Hematopoietic multipotent progenitor cell treated with erythropoietin and hydrocortisone succinate and interleukin-3 and kit ligand, for 6 days (in vitro differentiated cells): ENCODE measurements at places on chromosomes 5 and 9.
A peak's percentile ranks its signal among the peaks of the same experiment; 100 is the strongest.

- no peak for DNase-seq
Observed at GRCh38 chr5:113092683-113093082, 116.1 kb downstream of the DCP2 start.

GRCh38 chr5:177077335-177077734 lies 9.4 kb upstream of the FGFR4 start:
- no peak for DNase-seq

GRCh38 chr9:132240841-132241482 lies 79.1 kb downstream of the NTNG2 start:
- DNase-seq = peak; percentile 96

DNA sequence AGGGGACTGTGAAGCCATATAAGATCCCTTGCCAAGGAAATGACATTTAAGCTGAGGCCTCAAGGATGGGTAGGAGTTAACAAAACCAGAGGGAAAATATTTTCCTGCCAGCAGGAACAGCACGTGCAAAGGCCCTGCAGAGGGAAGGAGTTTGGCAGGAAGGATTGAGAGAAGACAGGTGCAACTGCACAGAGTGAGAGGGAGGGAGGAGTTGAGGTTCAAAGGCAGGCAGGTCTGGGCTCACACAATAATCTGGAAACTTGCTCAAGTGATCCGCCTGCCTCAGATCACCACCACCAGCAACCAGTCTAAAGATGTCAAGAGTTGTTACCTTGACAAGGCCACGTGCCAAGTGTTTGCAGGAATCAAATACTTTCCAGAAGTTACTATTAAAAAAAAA lies 31.1 kb upstream of the PWWP2A start:
- DNase-seq = no peak

GRCh38 chr9:27645161-27645840 lies 72.0 kb upstream of the C9orf72 start:
- DNase-seq = no peak

GRCh38 chr9:127682351-127683136 lies 24.2 kb upstream of the CFAP157 start:
- DNase-seq = no peak

- peak; percentile 58 for DNase-seq
Observed at GRCh38 chr5:40356248-40356647, 323.5 kb upstream of the PTGER4 start.

GRCh38 chr5:172567843-172568242 lies 73.2 kb upstream of the NEURL1B start:
- no peak for DNase-seq

- DNase-seq = no peak
Observed at GRCh38 chr9:136171801-136172411, 33.0 kb downstream of the LHX3 start.

- peak; percentile 84 for DNase-seq
Observed at GRCh38 chr9:35844628-35845270, 15.7 kb downstream of the TMEM8B start.

DNA sequence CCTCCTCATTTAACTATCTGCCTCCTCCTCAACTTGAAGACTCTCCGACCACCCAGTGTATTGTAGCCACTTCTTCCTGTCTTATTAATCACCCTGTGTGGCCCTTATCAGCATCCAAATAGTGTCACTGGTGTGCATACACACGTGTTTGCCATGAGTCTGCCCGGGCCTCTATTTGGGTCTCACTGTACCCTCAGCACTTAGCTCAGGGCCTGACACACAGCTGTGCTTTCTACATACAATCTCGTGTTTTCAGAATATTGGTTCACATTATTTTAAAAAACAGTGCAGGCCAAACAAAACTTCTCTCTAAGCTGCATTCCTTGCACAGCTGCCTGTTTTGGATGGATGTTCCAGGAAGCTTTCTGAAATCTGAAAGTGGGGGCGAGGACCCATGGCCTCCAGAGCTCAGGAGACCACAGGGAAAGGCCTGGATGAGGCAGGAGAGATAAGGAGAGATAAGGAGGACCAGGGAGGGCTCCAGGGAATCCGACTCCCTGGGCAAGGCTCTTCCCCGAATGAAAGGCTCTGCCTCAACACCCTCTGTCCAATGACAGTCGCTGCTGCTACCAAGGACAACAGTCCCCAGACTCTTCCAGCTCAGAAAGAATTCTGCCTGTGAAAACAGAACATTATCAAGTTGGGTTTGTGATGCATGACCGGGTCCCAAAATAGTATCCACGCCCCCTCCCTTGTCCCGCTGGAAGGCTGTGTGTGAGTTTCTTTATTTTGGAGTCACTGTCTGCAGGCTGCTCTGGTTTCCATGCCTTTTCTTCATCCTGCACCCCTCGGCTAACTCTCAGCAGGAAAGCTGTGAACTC lies 255.6 kb downstream of the NSG2 start:
- no peak for DNase-seq

DNA sequence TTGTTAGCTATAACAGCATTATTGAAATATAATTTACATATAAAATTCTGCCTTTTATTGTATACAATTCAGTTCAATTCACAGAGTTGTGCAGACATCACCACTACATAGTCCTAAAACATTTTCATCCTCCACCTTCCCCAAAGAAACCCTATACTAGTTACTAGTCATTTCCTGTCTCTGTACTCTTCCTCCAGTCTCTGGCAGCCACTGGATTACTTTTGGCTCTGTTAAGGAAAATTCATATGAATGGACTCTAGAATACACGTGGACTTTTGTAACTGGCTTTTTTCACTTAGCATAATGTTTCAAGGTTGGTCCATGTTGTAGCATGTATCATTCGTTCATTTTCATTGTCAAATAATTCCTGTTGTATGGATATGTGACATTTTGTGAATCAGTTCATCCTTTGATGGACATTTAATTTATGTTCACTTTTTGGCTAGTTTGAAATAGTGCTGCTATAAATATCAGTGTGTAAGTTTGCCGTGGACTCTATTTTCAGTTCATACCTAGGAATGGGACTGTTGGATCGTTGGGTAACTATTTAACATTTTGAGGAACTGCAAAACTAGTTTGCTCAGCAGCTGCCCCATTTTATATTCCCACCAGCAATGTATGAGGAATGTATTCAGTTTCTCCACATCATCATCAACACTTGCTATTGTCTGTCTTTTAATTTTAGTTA lies 9.7 kb downstream of the ICE1 start:
- no peak for DNase-seq

DNA sequence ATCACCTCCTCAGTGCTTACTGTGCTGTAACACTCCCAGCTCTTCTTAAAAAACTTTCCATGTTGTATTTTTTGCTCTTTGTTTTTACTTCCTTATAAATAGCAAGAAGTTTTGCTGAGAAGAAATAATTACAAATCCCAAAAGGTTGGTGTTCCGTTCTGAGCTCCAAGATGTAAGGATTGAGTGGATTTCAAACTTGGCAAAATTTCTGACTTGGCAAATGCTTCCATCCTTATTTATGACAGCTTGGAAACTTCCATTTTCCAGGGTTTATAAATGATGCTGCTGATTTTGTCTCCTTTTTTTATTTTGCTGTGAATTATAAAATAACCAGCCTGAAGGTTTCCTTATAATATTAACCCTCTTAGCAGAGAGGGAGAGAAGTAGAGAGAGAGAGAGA lies 151.9 kb downstream of the NTRK2 start:
- DNase-seq = no peak

DNA sequence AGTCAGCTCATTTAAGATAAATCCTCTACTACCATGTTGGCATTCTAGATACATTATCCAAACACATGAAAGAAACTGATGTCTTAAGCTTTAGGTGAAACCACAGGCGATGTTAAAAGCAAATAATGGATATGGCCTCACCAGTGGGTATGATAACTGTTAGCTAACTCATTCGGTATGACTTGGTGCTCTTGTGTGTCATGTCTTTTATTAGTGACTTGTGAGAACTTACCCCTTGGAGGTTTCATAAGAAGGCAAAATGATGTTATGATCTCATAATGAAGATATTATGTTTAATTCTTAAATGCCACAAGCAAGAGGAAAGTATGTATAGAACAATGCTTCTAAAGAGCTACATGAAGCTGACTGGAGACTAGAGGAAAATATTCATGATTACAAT lies 1227.0 kb downstream of the EFNA5 start:
- DNase-seq = no peak

- DNase-seq = no peak
Observed at GRCh38 chr5:61416010-61416409, 84.0 kb downstream of the ZSWIM6 start.
